Temporal lobe (tissue), 4 donors: ENCODE measurements at places on chromosomes 7 and 10. TPM values are rescaled to one million over a fixed set of nuclear protein-coding genes. Genes with fewer than 3 reads are reported as not detected.

SPDYE1 gene
- total RNA-seq, result not detected

ORAI2 gene
- total RNA-seq, result 23.6 TPM

INA gene
- total RNA-seq, result 161 TPM

UPK3BL2 gene
- total RNA-seq, result 3.2 TPM

PNLIPRP2 gene
- total RNA-seq, result not detected

GRIFIN gene
- total RNA-seq, result not detected

HOGA1 gene
- total RNA-seq, result 0.25 TPM

TDRD1 gene
- total RNA-seq, result 0.25 TPM

TMEM168 gene
- total RNA-seq, result 23.4 TPM

ABCC2 gene
- total RNA-seq, result 0.49 TPM

PIK3CG gene
- 0.98 TPM for total RNA-seq

SLC16A12 gene
- total RNA-seq, result 2.2 TPM

ACTL6B gene
- 99.6 TPM for total RNA-seq

POP7 gene
- total RNA-seq, result 37.6 TPM

PLXDC2 gene
- 9.3 TPM for total RNA-seq

LDB3 gene
- 0.25 TPM for total RNA-seq

TAS2R3 gene
- 5.7 TPM for total RNA-seq

CHST15 gene
- total RNA-seq, result 38.8 TPM

PALD1 gene
- 4.9 TPM for total RNA-seq

ZNF488 gene
- 2.0 TPM for total RNA-seq

HSPA12A gene
- total RNA-seq, result 38.8 TPM
